ENCODE measurements at places on chromosomes 16 and 17.

GRCh38 chr17:77693776-77694175 is 264.7 kb upstream of the TNRC6C start:
- no peak for DNase-seq

DNA sequence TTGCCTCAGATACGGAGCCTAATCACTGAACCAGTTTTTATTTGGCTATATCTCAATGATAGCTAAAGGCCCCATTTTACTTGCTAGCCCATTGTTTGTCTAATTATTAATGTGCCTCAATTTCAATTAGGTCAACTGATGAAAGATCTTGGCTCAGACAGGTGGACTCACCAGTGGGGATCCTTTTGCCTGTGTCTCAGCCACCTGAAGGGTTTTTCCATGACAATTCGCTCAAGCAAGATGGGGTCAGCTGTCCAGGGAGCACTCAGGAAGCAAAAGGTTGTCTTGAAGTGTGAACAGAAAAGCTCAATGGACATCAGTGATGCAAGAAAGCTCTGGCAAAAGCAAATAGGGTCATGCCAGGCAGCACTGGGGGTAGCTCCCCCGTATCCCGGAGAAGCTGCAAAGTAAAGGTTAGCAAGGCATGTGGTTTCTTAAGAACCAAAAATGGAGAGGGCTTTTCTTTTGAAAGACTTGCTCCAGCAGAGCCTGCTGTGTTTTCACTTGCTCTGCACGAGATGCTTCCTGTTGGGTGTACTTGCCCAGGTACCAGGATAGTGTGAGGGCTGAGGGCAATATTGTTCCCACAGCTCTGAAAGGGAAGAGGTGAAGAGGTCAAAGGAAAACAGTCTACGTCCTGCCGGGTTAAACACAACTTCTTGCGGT is 541.2 kb upstream of the CDH5 start:
- DNase-seq: no peak

- DNase-seq: no peak
Measured at GRCh38 chr17:78377858-78378224, 608 bp upstream of the PGS1 start.

DNA sequence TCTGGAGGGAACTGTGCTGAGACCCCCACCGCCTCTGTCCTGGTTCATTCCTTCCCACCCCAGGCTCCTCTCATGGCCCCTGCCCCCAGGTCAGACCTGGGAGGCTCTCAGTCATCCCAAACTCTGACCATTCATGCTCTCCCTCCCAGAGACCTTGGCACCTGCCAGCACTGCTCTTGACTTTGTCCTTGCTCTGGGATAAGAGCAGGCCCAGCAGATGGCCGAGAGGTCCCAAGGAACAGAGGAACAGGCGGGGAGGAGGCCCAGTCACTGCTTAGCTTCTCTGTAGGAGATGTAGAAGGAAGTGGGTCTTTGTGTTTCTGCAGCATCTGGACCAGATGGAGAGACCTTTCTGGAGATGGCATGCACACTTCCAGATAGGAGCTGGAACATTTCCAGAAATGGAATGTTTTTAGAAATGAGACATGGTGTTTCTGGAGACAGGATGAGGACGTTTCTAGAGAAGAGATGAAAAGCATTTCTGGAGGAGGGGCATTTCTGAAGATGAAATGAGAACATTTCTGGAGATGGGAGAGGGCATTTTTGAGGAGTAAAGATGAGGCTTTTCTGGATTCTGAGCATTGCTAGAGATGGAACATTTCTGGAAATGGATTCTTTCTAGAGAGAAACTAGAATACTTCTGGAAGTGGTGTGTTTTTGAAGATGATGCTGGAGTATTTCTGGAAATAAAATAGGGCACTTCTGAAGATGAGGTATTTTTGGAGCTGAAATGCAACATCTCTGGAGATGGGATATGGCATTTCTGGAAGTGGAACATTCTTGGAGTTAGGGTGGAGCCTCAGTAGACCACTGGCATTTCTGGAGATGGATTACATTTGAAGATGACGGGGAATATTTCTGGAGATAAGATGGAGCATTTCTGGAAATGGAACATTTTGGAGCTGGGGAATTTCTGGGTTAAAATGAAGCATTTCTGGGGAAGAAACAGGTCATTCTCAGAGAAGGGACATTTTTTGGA is 55.2 kb downstream of the RAI1 start:
- no peak for DNase-seq

GRCh38 chr16:4399001-4399730 is 17.2 kb downstream of the CORO7 start:
- no peak for DNase-seq

GRCh38 chr17:80265205-80266068 is 4.8 kb downstream of the RNF213 start:
- DNase-seq: no peak

GRCh38 chr17:81539571-81539900 is 11.4 kb downstream of the FSCN2 start:
- no peak for DNase-seq

GRCh38 chr17:56291226-56291805 is 138.0 kb downstream of the ANKFN1 start:
- no peak for DNase-seq

DNA sequence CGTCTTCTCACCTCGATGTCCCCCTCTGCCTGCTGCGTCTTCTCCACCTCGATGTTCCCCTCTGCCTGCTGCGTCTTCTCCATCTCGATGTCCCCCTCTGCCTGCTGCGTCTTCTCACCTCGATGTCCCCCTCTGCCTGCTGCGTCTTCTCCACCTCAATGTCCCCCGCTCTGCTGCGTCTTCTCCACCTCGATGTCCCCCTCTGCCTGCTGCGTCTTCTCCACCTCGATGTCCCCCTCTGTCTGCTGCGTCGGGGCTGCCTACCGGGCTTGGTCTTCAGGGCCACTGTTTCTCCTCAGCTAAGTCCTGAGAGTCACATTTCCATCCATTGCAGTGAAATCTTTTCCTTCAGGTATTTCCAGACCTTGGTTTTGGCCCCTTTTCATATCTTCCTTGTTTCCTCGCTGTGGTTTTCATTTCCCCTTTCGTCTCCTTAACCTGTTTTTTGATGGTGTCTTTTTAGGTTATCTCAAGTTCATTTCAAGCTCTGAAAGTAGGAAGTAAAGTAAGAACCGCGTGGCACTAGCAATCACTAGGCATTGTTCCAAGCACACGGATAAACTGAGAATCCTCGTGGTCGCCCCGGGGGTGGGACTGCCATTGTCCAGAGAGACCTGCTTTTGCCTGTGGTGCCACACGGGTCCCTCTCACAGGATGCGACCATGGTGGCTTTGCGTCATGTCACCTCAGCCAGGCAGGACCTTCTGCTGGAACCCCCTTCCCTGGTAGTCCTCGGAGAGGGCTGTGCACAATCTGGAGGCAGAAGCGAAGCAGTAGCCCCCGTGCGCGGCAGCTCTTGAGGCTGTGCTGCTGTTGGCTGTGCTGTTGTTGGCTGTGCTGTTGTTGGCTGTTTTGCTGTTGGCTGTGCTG is 9.5 kb upstream of the ZNF750 start:
- no peak for DNase-seq

- DNase-seq: no peak
Measured at GRCh38 chr17:6365200-6365943, 69.5 kb downstream of the AIPL1 start.

DNA sequence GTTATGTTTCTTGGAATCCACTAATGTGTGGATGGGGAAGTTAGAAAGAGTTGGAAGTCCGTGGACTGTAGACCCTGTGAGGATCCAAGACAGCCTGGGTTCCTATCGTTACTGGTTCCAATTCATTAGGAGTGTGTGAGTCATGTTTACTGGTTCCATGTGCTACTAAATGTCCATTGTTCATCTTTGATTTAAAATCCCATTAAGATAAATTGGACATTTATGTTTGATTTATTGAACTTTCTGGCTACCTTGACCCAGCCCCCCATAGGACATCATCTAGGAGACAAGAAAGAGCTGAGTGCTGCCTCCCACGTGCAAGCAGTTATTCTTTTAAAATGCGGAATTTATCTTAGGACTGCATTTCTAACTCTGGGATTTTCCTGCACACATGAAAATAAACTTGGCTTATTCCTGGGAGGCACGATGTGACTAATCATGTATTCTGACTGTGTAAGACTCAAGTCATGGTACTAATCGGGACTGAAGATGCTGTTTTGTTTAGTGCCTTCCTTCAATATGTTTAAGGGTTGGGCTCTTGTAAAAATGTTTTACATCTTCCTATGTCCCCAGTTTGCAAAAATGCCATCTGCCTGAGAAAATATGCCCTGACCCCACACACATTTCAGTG is 53.4 kb downstream of the RGS9 start:
- no peak for DNase-seq

GRCh38 chr17:30104575-30105339 is 11.9 kb upstream of the NSRP1 start:
- peak; percentile 78 for DNase-seq

GRCh38 chr16:23516366-23517137 is 6.3 kb upstream of the GGA2 start:
- DNase-seq: no peak

- no peak for DNase-seq
Measured at GRCh38 chr17:6233339-6233738, 163.2 kb downstream of the WSCD1 start.

DNA sequence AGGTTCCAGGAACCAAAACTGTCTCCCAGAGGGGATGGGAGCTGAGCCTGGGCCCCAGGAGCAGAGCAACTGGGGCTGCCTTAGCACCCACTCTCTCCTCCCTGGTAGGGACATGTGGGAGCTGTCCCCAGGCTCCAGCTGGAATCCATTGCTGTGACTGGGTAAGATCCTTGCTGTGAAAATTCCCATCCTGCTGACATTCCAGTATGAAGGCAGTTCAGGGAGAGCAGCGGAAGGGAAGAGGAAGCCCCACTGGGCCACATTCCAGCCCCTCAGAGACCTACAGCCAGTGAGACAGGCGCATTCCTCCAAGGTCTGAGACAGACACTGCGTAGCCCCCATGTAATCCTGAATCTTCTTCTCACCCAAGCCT is 24.2 kb downstream of the MYO18A start:
- DNase-seq: peak; percentile 60

DNA sequence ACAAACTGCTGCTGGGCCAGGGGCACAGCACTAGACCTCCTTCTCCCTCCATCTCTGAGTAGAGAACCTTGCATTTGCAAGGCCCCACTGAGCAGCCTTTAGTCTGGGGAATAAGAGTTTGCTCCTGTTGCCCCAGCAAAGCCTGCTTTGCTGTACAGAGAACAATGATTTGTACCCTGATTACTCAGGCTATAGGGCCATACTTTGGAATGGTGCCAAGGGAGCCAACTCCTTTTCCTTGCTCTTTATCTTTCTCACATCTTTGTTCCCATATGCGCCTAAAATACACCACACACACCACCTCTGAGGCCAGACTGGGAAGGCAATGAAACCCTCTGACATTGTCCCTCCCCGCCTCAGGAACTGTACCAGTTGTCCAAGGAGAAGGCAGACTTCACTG is 21.2 kb downstream of the LIG3 start:
- no peak for DNase-seq

DNA sequence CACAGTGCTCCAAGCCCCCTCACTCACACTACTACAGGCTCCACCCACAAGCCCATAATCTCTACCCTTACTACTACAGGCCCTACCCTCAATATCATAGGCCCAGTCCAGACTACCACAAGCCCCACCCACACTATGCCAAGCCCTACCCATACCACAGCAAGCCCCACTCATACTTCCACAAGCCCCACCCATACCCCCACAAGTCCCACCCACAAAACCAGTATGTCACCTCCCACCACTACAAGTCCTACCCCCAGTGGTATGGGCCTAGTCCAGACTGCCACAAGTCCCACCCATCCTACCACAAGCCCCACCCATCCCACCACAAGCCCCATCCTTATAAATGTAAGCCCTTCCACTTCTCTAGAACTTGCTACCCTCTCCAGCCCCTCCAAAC is 13.8 kb downstream of the RIPOR1 start:
- peak; percentile 82 for DNase-seq

GRCh38 chr17:6297960-6298359 is 137.0 kb downstream of the AIPL1 start:
- DNase-seq: no peak

GRCh38 chr16:2799859-2800226 is 1.6 kb downstream of the PRSS41 start:
- no peak for DNase-seq

DNA sequence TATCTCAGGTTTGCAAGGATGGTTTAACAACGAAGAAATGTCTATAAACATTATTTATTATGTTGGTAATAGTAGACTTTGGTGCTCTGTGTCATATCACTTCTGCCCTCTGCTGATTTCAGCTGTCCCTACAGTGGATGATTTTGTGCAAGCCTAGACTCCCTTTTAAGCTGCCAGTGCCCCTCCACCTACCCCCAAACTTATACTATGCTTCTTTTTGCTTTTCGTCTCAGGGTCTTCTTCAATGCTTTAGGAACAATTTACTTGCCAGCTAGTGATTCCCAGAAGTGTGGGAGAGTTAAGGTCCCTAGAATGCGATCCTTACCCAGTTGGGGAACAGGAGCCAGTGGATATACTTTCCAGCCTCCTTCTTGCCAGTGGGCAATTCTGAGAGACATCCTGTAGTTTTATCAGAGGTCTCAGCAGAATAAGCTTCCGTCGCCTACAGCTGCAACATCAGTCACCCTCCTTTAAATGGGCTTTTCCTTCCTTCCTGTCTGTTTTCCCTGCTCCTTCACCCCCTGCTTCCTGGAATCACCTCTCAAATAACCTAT is 4.1 kb downstream of the ICAM2 start:
- no peak for DNase-seq

DNA sequence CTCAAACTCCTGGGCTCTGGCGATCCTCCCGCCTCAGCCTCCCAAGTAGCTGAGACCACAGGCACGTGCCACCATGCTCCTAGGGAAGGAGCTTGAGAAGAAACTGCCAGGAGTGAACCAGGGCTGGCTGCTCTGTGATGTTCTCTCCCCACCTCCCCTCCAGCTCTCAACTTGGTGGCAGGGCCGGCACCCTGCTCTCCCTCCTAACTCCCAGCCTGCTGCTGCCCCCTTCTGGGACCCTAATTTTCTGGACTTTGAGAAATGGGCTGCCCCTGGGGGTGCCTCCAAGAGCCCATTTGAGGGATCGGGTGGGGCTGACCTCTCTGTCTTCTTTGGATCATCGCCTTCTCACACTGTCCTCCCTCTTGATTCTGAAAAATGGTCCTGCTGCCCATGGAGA is 14.9 kb upstream of the STAT3 start:
- peak; percentile 41 for DNase-seq

GRCh38 chr16:10880594-10881452 is 3.8 kb downstream of the CIITA start:
- no peak for DNase-seq

- no peak for DNase-seq
Measured at GRCh38 chr17:9512323-9513168, 63.1 kb downstream of the STX8 start.

DNA sequence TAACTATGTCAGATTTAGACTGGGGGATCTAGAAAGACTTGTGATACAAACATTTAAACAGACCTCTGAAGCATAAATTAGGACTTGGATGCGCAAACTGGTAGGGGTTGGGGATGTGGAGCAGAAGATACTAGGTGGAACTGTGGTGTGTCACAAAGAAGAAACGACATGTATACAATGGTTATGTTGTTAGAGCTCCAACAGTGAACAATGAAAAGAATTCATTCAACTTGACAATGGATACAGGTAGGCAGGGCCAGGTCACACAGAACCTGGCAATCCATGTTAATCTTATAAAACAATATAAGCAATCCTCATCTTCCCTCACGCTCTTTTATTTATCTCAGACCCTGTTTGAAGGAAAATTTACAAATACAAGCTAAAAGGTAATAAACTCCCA is 102.0 kb downstream of the CDC27 start:
- DNase-seq: no peak

Measured in iPS-NIHi11 (cell line).